Nephron progenitor cell (in vitro differentiated cells): ENCODE measurements at places on chromosomes 5 and 9.

- no peak for DNase-seq
- no peaks in the 10 kb centered on the region for H3K36me3 ChIP-seq
- no peak overlapping the region for H3K4me3 ChIP-seq
- H3K27ac ChIP-seq = no peak overlapping the region
- H3K27me3 ChIP-seq = peaks cover 3% of the 10 kb centered on the region
Measured at GRCh38 chr5:105993027-105993426, 1677.7 kb downstream of the EFNA5 start.

- no peak overlapping the region for H3K4me3 ChIP-seq
- H3K36me3 ChIP-seq = no peaks in the 10 kb centered on the region
Measured at GRCh38 chr9:104227108-104227507, 133.0 kb downstream of the SMC2 start.

GRCh38 chr9:96383165-96383942 lies at the start of gene SLC35D2:
TSS of gene SLC35D2 (minus strand) at chr9:96383711. CDS start at chr9:96383634, 77 bp downstream.
- peak within 1 kb of the TSS; percentile 87 for H3K4me3 ChIP-seq
- peak; percentile 75 for DNase-seq
- H3K4me1 ChIP-seq = peaks cover 30% of the 10 kb centered on the region
- H3K27ac ChIP-seq = no peak within 1 kb of the TSS
- peaks cover 14% of the 10 kb centered on the region for H3K36me3 ChIP-seq

DNA sequence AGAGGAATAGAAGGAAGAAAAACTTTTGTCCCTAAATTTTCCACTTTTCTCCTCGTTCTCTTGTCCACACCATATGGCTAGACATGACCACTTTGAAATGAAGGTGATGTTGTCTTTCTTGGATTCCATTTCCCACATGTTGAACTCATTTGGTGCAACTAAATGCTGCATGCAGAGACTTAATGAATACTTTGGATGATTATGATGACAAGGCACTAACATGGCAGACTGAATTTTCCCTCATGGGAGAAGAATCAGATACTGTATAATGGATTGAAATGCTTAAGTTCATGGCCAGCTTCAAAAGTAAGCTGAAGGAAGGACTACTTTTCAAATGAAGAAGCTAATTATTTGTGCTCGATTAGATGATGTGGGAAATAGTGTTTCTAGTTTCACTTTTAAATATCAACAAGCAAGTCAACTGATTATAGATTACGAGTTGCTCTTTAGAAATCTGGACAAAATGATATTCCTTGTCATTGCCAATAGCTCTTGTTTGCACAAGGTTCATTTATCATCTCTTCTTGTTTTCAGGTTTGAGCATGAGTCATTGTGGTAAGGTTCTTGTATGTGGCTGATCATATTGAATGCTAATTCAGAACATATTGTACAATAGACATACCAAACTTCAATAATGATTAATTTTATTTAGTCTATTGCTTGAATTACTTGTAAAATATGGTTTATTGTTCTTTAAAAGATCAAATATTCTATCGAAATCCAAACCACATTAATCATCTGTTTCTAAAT lies 501.3 kb upstream of the FTMT start:
- no peak overlapping the region for H3K27ac ChIP-seq
- no peaks in the 10 kb centered on the region for H3K4me1 ChIP-seq
- H3K4me3 ChIP-seq = no peak overlapping the region
- no peaks in the 10 kb centered on the region for H3K27me3 ChIP-seq
- DNase-seq = no peak
- H3K36me3 ChIP-seq = no peaks in the 10 kb centered on the region

- peaks cover 22% of the 10 kb centered on the region for H3K4me1 ChIP-seq
- DNase-seq = no peak
- no peak overlapping the region for H3K27ac ChIP-seq
- H3K4me3 ChIP-seq = no peak overlapping the region
- H3K36me3 ChIP-seq = peaks cover 20% of the 10 kb centered on the region
- H3K27me3 ChIP-seq = no peaks in the 10 kb centered on the region
Measured at GRCh38 chr5:102668220-102668932, 86.7 kb upstream of the PAM start.

- no peak overlapping the region for H3K27ac ChIP-seq
- peaks cover 7% of the 10 kb centered on the region for H3K36me3 ChIP-seq
- no peak for DNase-seq
- H3K4me1 ChIP-seq = peaks cover 1% of the 10 kb centered on the region
Measured at GRCh38 chr5:102450313-102450990, 48.3 kb downstream of the SLCO6A1 start.

GRCh38 chr5:30392897-30393296 lies 800.6 kb upstream of the CDH6 start:
- DNase-seq = no peak
- no peaks in the 10 kb centered on the region for H3K4me1 ChIP-seq
- H3K4me3 ChIP-seq = no peak overlapping the region
- no peak overlapping the region for H3K27ac ChIP-seq
- H3K27me3 ChIP-seq = no peaks in the 10 kb centered on the region
- no peaks in the 10 kb centered on the region for H3K36me3 ChIP-seq

DNA sequence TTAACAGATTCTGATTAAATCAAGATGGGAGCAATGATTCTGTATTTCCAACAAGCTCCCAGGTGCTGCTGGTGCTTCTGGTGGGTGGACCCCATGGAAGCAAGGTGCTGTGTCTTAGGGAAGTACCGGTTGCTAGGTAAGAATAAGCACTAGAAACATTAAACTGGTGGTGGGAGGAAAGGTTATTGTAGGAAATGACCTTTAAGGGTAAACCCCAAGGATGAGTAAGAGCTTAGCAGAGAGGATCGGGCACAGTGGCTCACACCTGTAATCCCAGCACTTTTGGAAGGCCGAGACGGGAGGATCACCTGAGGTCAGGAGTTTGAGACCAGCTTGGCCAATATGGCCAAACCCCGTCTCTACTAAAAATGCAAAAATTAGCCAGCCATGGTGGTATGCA lies 16.2 kb upstream of the CREBRF start:
- H3K27me3 ChIP-seq = peaks cover 4% of the 10 kb centered on the region
- H3K36me3 ChIP-seq = peaks cover 24% of the 10 kb centered on the region
- no peak for DNase-seq
- H3K4me1 ChIP-seq = no peaks in the 10 kb centered on the region
- H3K4me3 ChIP-seq = no peak overlapping the region

- H3K36me3 ChIP-seq = no peaks in the 10 kb centered on the region
- H3K27ac ChIP-seq = no peak overlapping the region
- no peaks in the 10 kb centered on the region for H3K4me1 ChIP-seq
- no peak for DNase-seq
Measured at GRCh38 chr9:117718085-117718484, 13.9 kb downstream of the TLR4 start.

GRCh38 chr5:32531885-32532520 lies 53.4 kb upstream of the SUB1 start:
- no peaks in the 10 kb centered on the region for H3K27me3 ChIP-seq
- H3K4me1 ChIP-seq = peaks cover 18% of the 10 kb centered on the region
- H3K27ac ChIP-seq = no peak overlapping the region
- H3K4me3 ChIP-seq = no peak overlapping the region

DNA sequence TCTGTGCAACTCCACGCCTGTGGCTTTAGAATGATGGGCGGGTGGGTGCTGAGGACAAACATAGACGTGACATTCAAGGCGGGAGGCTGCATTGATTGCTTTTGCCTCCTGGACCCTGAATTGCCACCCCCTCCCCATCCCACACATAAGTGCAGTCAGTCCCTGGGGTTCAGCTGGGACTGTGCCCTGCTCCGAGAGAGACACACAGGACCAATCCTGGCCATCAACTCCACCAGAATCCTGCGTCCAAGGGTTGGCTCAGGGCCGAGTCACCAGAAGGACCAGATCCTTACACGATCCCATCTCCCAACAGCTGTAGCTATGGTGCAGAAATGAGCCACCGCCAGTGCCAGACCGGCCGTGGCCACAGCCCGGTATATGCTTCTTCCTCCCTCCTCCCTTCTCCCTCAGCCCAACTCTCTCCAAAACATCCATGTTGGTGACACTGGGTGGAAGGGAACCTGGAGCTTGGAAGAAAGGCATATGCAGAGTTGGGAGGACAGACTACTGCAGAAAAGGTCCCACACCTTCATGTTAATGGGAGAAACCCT lies 27.4 kb downstream of the IRX2 start:
- H3K4me3 ChIP-seq = no peak overlapping the region
- no peaks in the 10 kb centered on the region for H3K36me3 ChIP-seq
- peaks cover 46% of the 10 kb centered on the region for H3K27me3 ChIP-seq
- H3K27ac ChIP-seq = no peak overlapping the region
- H3K4me1 ChIP-seq = peaks cover 10% of the 10 kb centered on the region
